WTC11 (cell line): ENCODE measurements at places on chromosomes 7 and 10. TPM values are rescaled to one million over a fixed set of nuclear protein-coding genes. Genes with fewer than 3 reads are reported as not detected.

- H3K4me3 ChIP-seq = no peak overlapping the region
- no peak overlapping the region for H3K27ac ChIP-seq
- no peak for DNase-seq
- H3K4me1 ChIP-seq = no peaks in the 10 kb centered on the region
- H3K27me3 ChIP-seq = no peaks in the 10 kb centered on the region
- H3K36me3 ChIP-seq = no peaks in the 10 kb centered on the region; the same call in 1 of the 2 replicates
Observed at GRCh38 chr7:107446531-107446930, 23.3 kb upstream of the GPR22 start.

- DNase-seq = no peak
- peak overlapping the region; percentile 16; the same call in 1 of the 2 replicates for H3K27ac ChIP-seq
- no peaks in the 10 kb centered on the region for H3K27me3 ChIP-seq
- H3K4me1 ChIP-seq = peaks cover 13% of the 10 kb centered on the region
- no peaks in the 10 kb centered on the region for H3K36me3 ChIP-seq
- H3K4me3 ChIP-seq = no peak overlapping the region
Observed at GRCh38 chr10:61472090-61472674, 19.0 kb upstream of the TMEM26 start.

The SAMD9 gene
- total RNA-seq = 0.11 to 0.14 TPM (median 0.11 TPM) in 3 replicates

The FOXK1 gene
- total RNA-seq = 17.1 to 21.9 TPM (median 17.2 TPM) in 3 replicates

GRCh38 chr10:122029499-122030199 is 40.7 kb downstream of the TACC2 start:
- DNase-seq = no peak
- H3K27me3 ChIP-seq = no peaks in the 10 kb centered on the region
- no peak overlapping the region for H3K27ac ChIP-seq
- H3K4me1 ChIP-seq = peaks cover 7% of the 10 kb centered on the region
- no peaks in the 10 kb centered on the region for H3K36me3 ChIP-seq
- no peak overlapping the region for H3K4me3 ChIP-seq

GRCh38 chr7:18768256-18768655 is 272.7 kb downstream of the HDAC9 start:
- H3K4me1 ChIP-seq = 0 out of 2 replicates have a peak, but pooled peaks cover 3% of the 10 kb centered on the region
- H3K27ac ChIP-seq = no peak overlapping the region
- DNase-seq = no peak
- no peaks in the 10 kb centered on the region for H3K36me3 ChIP-seq
- no peaks in the 10 kb centered on the region for H3K27me3 ChIP-seq

DNA sequence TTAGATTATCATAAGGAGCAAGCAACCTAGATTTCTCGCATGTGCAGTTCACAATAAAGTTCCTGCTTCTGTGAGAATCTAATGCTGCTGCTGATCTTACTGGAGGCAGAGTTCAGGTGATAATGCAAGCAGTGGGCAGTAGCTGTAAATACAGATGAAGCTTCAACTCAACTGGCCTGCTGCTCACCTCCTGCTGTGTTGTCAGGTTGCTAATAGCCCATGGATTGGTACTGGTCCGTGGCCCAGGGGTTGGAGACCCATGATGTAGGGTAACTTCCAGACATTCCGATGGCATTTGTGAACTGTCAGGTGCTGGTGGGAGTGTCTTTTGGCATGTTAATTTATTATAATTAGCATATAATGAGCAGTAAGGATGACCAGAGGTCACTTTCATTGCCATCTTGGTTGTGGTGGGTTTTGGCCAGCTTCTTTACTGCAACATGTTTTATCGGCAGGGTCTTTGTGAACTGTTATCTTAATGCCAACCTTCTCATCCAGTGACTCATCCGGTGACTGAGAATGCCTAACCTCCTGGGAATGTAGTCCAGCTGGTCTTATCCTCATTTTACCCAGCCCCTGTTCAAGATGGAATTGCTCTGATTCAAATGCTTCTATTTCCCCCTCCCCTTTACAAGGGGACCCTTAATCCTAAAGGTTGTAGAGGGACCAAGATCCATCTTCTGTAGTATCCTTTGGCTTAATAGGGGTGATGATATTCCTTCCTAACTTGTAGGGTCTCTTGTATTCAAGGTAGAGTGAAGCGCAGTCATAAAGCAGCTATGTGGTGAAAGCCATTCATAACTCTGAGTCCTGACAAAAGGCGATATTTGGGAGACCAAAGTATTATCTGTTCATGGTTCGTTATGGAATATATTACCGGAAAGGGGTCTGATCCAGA is 165.8 kb downstream of the CCSER2 start:
- H3K4me3 ChIP-seq = no peak overlapping the region
- H3K4me1 ChIP-seq = peaks cover 17% of the 10 kb centered on the region
- peaks cover 32% of the 10 kb centered on the region for H3K36me3 ChIP-seq
- no peaks in the 10 kb centered on the region; the same call in 1 of the 2 replicates for H3K27me3 ChIP-seq
- H3K27ac ChIP-seq = no peak overlapping the region
- DNase-seq = no peak

The AS3MT gene
- 8.8 to 10.4 TPM (median 9.3 TPM) in 3 replicates for total RNA-seq

The CASP2 gene
- 35.1 to 35.5 TPM (median 35.4 TPM) in 3 replicates for total RNA-seq

GRCh38 chr7:70694434-70694970 is 437.4 kb upstream of the GALNT17 start:
- H3K27ac ChIP-seq = no peak overlapping the region
- peak; percentile 40 for DNase-seq
- H3K4me1 ChIP-seq = peaks cover 6% of the 10 kb centered on the region
- peaks cover 61% of the 10 kb centered on the region for H3K27me3 ChIP-seq
- peak overlapping the region; percentile 95 for H3K4me3 ChIP-seq

DNA sequence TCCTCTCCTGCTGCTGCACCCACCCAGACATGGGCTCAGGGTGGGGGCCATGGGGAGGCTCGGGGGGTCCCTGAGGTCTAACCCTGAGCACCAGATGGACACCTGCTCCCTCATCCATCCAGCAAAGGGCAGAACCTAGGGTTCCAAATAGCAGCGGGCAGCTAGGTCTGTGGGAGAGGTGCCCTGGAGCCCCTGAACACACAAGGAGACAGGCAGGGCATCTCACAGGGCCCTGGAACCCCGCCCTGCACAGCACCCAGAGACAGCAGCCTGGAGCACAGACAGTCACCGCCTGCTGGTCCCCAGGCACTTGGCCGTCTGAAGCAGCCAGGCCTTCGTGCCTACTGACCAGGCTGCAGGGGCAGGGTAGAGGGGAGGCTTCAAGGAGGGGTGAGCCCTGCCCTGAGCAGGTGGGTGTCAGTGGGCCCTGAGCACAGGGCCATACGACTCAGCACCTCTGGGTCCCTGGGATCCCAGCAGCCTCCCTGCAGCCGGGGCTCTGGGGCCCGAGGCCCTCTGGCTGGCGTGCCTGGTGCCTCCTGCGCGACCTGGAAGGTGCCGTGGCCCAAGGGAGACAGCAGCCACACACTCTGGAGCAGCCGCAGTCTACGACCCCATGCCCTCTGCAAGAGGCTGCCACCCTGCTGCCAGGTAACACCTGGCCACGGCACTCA is 38.3 kb downstream of the GET4 start:
- 0 out of 2 replicates have a peak, but pooled peaks cover 4% of the 10 kb centered on the region for H3K4me1 ChIP-seq
- no peak for DNase-seq
- peaks cover 3% of the 10 kb centered on the region for H3K27me3 ChIP-seq
- H3K27ac ChIP-seq = no peak overlapping the region

The TLX1 gene
- total RNA-seq = 2.1 to 4.6 TPM (median 2.3 TPM) in 3 replicates

GRCh38 chr10:24118246-24118645 is 90.7 kb upstream of the KIAA1217 start:
- no peaks in the 10 kb centered on the region for H3K36me3 ChIP-seq
- no peak for DNase-seq
- H3K27ac ChIP-seq = peak overlapping the region; percentile 39; the same call in 1 of the 2 replicates
- H3K4me3 ChIP-seq = peak overlapping the region; percentile 37; the same call in 1 of the 2 replicates

GRCh38 chr10:76085817-76086167 is 654.4 kb downstream of the LRMDA start:
- peaks cover 12% of the 10 kb centered on the region for H3K27me3 ChIP-seq
- no peak overlapping the region for H3K4me3 ChIP-seq
- DNase-seq = no peak
- H3K27ac ChIP-seq = no peak overlapping the region
- H3K4me1 ChIP-seq = peaks cover 67% of the 10 kb centered on the region

The HGF gene
- total RNA-seq = 0.32 to 0.76 TPM (median 0.72 TPM) in 3 replicates

The OR2A7 gene
- 6.3 to 9.9 TPM (median 9.4 TPM) in 3 replicates for total RNA-seq

GRCh38 chr7:68423356-68423755 is 1174.9 kb upstream of the AUTS2 start:
- no peak overlapping the region for H3K4me3 ChIP-seq
- no peaks in the 10 kb centered on the region for H3K27me3 ChIP-seq
- DNase-seq = no peak
- H3K36me3 ChIP-seq = no peaks in the 10 kb centered on the region
- H3K4me1 ChIP-seq = peaks cover 18% of the 10 kb centered on the region

DNA sequence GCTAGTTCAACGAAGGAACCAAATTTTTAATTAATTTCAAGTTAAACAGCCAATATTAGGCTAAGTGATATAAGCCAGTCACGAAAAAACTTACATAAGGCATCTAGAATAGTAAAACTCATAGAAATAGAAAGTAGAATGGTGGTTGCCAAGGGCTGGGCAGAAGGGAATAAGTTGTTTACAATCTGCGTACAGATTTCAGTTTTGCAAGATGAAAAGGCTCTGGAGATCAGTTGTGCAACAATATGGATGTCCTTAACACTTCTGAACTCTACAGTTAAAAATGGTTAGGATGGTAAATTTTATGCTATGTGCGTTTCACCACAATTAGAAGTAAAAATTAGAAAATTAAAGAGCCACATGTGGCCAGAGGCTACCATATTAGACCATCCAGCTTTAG is 13.3 kb downstream of the SCRN1 start:
- peaks cover 10% of the 10 kb centered on the region; the same call in 1 of the 2 replicates for H3K4me1 ChIP-seq
- H3K27ac ChIP-seq = no peak overlapping the region
- no peak for DNase-seq

The ASZ1 gene
- not detected in 3 replicates for total RNA-seq

GRCh38 chr10:71632200-71632820 is 87.3 kb downstream of the C10orf105 start:
- H3K4me3 ChIP-seq = no peak overlapping the region
- H3K36me3 ChIP-seq = no peaks in the 10 kb centered on the region
- no peak for DNase-seq
- peaks cover 77% of the 10 kb centered on the region for H3K4me1 ChIP-seq
- peaks cover 74% of the 10 kb centered on the region for H3K27me3 ChIP-seq

The DNAJC30 gene
- 6.8 to 7.1 TPM (median 6.8 TPM) in 3 replicates for total RNA-seq

- peak overlapping the region; percentile 93 for H3K27ac ChIP-seq
- H3K36me3 ChIP-seq = no peaks in the 10 kb centered on the region
- H3K4me1 ChIP-seq = peaks cover 42% of the 10 kb centered on the region
Observed at GRCh38 chr7:107690611-107691010, 30.0 kb downstream of the SLC26A4 start.

The ATRNL1 gene
- 25.0 to 28.7 TPM (median 26.7 TPM) in 3 replicates for total RNA-seq

GRCh38 chr7:154967401-154967955 is 35.4 kb downstream of the PAXIP1 start:
- H3K36me3 ChIP-seq = peaks cover 81% of the 10 kb centered on the region
- no peak overlapping the region for H3K27ac ChIP-seq
- no peak overlapping the region for H3K4me3 ChIP-seq
- DNase-seq = no peak
- H3K4me1 ChIP-seq = 0 out of 2 replicates have a peak, but pooled peaks cover 4% of the 10 kb centered on the region

GRCh38 chr7:113368256-113368655 is 249.9 kb upstream of the SMIM30 start:
- H3K4me1 ChIP-seq = no peaks in the 10 kb centered on the region
- no peak overlapping the region for H3K27ac ChIP-seq
- H3K36me3 ChIP-seq = peaks cover 4% of the 10 kb centered on the region
- peaks cover 98% of the 10 kb centered on the region for H3K27me3 ChIP-seq
- H3K4me3 ChIP-seq = no peak overlapping the region

GRCh38 chr10:88851706-88852105 is at the start of gene ANKRD22:
ANKRD22 (minus strand) TSS chr10:88851844; CDS start chr10:88851607, 237 bp downstream.
- DNase-seq = no peak
- H3K36me3 ChIP-seq = no peaks in the 10 kb centered on the region
- peaks cover 35% of the 10 kb centered on the region for H3K4me1 ChIP-seq
- H3K27ac ChIP-seq = 0 out of 2 replicates have a peak within 1 kb of the TSS, but pooled peaks have one; percentile 14
- H3K4me3 ChIP-seq = no peak within 1 kb of the TSS

- H3K27ac ChIP-seq = no peak overlapping the region
- no peak overlapping the region for H3K4me3 ChIP-seq
- H3K4me1 ChIP-seq = peaks cover 8% of the 10 kb centered on the region
- no peak for DNase-seq
- H3K36me3 ChIP-seq = peaks cover 2% of the 10 kb centered on the region; the same call in 1 of the 2 replicates
Observed at GRCh38 chr10:132377326-132377725, 19.7 kb upstream of the PWWP2B start.

The RHBDD2 gene
- total RNA-seq = 31.4 to 35.5 TPM (median 34.3 TPM) in 3 replicates

DNA sequence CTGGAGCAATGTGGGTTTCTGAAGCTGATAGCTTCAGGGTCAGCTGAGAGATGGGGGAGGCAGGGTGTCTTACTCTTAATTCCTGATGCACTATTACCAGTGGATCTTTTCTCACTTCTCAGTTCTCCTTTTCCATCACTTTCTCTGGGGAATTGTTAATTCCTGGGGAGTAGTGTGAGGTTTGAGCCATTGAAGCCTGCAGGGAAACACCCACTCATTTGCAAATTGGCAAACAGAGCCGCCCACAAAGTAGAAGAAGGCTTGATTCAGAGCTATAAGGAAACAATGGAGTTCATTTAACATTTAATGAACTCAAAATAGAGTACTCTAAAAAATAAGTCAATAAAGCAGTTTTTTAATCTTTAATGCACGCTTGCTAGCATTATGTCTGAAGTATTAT is 4.3 kb upstream of the TECTB start:
- peaks cover 25% of the 10 kb centered on the region for H3K4me1 ChIP-seq
- no peaks in the 10 kb centered on the region for H3K36me3 ChIP-seq
- no peak for DNase-seq
- H3K27ac ChIP-seq = no peak overlapping the region

The ASB13 gene
- total RNA-seq = 23.4 to 28.3 TPM (median 27.3 TPM) in 3 replicates

DNA sequence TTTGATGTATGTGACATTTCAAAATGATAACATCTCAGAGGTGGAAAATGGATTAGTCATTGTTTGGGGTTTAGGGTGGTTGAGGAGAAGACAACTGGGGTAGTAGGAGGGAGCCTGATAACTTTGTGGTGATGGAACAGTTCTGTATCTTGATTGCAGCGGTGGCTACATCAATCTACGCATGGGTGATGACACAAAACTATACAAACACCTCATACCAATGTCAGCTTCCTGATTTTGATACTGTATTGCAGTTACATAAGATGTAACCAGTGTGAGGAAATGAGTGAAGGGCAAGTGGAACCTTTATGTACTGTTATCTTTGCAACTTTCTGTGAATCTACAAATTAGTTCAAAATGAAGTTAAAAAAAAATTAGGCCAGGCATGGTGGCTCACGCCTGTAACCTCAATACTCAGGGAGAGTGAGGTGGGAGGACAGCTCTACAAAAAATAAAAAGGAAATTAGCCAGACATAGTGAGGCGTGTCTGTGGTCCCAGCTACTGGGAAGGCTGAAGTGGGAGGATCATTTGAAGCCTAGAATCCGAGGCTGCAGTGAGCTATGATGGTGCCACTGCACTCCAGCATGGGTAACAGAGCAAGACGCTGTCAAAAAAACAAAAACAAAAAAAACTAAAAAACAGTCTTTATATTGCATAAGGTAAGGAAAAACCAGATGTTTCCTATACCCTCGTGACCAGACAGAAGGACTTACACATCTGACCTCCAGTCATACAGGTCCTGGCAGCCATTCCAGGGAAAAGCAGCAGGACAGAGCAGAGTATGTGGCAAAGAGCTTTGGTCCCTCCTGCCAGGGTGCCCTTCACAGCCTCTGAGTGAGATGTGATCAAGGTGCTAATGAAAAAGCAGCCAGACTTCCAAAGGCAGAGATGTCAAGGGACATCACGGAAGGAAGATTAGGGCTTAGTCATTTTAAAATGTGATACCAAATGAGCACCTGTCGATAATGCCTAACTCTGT is 50.8 kb downstream of the CYTH3 start:
- no peaks in the 10 kb centered on the region; the same call in 1 of the 2 replicates for H3K27me3 ChIP-seq
- no peak for DNase-seq
- no peak overlapping the region for H3K4me3 ChIP-seq
